ENCODE measurements at places on chromosomes 4 and X.

DNA sequence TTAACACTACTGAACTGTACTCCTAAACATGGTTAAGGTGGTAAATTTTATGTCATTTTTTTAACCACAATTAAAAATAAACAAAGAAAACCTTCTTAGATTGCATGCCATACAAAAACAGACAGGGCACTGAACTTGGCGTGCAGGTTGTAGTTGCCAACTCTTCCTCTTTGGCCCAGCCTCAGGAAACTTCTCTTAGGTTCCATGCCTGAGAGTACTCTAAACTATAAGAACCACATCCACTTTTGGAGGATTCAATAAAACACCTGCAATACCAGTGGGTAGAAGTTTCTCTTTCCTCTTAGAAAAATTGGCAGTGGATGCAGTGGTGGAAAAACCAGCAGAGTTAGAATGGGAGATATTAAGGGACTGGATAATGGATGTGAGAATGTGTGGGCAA is 103.4 kb downstream of the LUZP4 start:
- DNase-seq, result no peak

DNA sequence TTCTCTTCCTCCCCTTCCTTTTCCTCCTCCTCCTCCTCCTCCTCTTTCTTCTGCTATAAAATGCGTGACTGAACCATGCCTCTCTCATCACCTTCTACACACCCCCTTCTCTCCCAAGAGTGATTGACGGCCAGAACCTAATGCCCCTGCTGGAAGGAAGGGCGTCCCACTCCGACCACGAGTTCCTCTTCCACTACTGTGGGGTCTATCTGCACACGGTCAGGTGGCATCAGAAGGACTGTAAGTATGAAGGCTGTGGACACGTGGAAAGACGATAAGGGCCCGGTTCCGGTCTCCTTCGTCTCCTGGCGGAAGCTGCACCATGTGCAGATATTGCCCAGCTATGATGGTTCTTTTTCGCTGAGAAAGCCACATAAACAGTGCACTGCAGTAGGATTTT is 12.1 kb upstream of the ARSF start:
- DNase-seq, result no peak

- DNase-seq, result no peak
Observed at GRCh38 chrX:78124307-78124706, 15.1 kb downstream of the TAF9B start.

DNA sequence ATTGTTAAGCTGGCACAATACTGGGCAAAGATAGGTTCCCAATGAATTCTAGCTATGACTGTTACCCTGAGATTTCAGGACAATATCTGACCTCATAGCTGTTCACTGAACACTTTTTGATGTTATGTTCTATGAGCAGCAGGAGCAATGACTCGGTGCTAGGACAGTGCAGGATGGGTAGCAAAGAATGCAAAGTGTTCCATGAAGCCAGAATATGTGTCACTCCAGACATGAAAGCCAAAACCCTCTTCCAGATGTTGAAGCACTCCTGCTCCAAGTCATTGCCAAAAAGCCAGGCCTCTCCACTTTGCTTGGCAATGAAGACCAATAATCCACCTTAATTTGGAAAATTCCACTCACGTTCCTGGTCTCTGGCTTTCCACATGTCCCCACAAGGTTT is 300.9 kb upstream of the CPEB2 start:
- DNase-seq, result no peak

DNA sequence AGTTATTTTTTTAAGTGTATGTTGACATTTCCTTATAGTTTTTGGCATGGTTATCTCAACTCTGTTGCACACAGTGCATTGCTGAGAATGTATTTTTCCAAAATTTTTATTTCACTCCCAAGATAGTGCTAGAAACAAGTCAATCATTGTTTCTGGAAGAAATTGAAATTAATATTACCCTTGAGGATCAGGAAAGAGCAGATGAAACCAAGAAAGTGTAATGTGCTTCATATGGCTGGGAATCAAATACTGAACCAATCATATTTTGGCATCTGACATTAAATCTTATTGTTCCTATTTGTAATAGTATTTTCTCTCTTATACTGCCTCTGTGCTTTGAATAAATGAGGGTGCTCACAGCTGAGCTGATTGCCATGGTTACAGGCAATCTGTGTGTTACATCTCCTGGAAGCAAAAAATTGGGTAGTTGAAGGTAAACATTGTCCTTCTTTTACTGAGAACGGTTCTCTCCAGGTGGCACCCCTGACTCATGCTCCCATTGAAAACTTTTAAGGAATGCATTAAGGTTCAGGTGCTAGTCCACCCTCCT is 358.2 kb upstream of the NR3C2 start:
- no peak for DNase-seq

DNA sequence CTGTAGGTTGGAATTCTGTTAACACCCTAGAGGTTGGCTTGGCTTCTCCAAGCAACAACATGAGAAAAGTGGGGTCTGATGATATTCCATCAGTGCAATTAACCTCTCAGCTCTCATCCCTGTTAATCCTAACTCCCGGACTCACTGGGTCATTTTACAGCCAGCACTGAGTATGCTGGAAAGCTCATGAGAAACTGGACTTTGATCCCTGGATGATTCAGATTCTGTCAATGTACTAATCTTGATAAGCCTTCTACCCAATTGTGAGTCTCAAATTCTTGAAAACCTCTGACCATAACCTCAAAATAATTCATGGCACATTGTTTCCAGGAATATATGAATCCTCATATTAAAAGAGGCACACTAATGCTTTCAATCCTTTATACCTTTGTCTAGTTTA is 244.3 kb upstream of the DCAF8L1 start:
- DNase-seq, result no peak

GRCh38 chr4:21134994-21135393 is 434.7 kb downstream of the PACRGL start:
- no peak for DNase-seq

GRCh38 chrX:28628120-28628519 is 40.9 kb downstream of the IL1RAPL1 start:
- DNase-seq, result no peak

DNA sequence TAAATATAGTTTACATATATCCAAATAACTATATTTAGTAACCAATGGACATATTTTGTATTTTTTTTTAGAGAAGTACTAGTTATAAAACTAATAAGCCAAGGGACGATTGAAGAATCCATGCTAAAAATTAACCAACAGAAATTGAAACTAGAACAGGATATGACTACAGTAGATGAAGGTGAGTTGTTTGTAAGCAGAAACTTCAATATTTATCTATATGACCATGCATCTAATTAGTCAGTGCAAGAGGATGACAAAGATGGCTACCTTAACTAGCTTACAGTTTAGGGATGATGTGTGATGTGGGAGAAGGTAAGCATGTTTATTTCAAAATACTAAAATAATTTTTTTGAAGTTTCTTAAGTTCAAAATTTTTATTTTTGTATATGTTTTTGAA is 57.7 kb downstream of the HPGDS start:
- no peak for DNase-seq

DNA sequence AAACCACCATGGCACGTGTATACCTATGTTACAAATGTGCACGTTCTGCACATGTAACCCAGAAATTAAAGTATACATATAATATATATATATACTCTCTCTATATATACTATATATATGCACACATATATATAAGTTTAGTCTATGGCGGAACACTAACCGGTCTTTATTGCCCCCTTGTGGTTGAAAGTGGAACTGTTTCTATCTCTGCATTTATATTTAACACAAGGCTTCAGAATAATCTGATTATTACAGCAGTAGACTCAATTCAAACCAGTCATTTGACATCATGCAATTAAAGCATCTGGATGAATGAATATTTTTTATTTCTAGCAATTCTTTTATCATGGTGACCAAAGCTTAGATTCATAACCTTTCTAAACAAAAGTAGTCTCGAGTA is 14.6 kb downstream of the RAB9B start:
- no peak for DNase-seq

- DNase-seq, result no peak
Observed at GRCh38 chr4:89334830-89335229, 27.2 kb upstream of the GPRIN3 start.

DNA sequence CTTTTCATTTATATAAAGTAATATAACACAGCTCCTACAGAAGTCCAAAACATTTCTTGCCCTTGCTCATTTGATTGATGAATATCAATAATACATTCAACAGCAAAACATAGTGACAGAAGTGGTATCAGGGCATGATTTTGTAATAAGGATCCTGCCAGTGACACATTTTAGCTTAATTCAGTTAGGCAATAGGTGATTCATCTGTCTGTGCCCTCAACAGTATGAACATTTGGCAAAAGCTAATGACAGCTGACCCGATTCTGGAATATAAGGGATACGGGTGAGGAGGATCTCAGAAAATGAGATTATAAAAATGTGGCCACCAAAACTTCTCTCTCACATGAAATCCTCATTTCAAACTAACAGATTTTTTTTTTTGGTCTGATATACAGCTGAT is 294.0 kb downstream of the CAMK2D start:
- no peak for DNase-seq

DNA sequence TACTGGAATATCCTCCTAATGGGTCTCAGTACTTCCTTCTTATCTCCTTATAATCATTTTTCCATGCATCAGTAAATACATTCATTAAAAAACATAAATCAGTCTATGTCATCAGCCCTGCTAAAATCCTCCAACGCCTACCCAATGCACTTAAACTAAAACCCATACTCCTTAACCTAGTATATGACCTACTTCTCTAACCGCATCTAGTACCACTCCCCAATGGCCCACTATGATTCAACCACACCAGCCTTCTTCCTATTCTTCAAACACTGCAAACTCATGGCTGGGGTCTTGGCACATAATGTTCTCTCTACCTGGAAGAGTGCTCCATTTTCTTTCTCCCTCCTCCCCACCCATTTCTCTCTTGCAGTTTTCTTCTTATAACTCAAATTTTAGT is 18.7 kb downstream of the TEC start:
- DNase-seq, result no peak

DNA sequence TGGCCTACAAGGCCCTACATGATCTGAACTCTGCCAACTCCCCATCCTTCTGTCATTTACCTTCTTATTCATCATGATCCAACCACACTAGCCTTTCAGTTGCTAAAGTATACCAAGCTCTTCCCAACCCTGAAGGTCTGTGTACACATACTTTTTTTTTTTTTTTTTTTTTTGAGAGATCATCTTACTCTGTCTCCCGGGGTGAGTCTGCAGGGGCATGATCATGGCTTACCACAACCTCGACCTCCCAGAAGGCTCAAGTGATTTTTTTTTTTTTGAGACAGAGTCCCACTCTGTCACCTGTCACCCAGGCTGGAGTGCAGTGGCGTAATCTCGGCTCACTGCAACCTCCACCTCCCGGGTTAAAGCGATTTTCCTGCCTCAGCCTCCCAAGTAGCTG is 5.9 kb upstream of the UTP14A start:
- no peak for DNase-seq

DNA sequence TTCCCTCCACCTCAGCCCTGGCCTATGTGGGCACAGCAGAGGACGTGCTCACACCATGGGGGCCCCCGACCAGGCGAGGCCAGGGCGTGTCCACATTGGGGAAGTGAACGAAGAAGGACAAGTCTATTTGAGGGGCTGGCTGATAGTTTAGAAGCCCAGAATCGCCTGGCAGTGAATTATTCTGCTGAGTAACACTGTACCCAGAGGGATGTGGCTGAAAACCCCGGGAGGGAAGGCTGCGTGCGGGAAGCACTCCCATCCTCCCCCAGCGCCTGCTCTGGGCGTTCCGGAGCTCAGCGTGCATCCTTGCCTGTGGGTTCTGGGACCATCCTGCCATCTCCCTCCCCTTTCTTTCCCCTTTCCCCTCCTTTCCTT is 66.6 kb downstream of the TRMT44 start:
- no peak for DNase-seq
